ENCODE measurements at places on chromosomes 2 and 18.

- peak; percentile 66 for DNase-seq
Observed at GRCh38 chr2:176454893-176455815, 185.9 kb downstream of the MTX2 start.

DNA sequence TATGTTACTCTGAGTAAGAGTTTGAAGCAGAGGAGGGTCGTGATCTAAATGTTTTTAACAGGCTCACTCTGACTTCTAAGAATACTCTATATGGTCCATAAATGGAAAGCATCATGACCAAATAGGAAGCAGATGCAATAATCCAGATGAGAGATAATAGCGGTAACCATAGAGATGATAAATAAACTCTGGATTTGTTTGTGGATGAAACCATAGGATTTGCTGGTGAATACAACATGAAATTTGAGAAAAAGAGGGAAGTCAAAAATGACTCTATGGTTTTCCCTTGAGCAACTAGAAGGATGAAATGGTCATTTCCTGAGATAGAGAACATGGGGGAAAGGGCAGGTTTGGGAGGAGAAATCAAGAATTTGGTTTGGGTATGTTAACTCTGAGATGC is 3.9 kb downstream of the HEATR5B start:
- no peak for DNase-seq

GRCh38 chr2:180655842-180656454 is 324.5 kb upstream of the UBE2E3 start:
- no peak for DNase-seq

DNA sequence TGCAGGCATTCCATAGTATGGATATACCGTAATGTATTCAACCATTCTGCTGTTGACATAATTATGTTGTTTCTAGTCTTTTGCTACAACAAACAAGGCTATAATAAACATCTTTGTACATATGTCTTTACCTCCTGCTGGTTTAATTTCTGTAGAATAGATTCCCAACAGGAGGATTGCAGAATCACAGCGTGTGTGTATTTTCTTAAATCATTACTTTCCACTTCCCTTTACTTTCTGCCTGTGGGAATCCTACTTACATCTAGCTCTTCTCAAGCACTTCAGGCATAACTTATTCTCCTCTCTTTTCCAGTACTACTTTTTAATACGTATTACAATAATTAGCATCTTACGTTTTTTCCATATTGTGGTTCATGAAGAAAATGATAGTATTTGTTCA is 13.0 kb upstream of the RIOK3 start:
- no peak for DNase-seq

- no peak for DNase-seq
Observed at GRCh38 chr18:48186861-48187260, 222.3 kb downstream of the ZBTB7C start.

DNA sequence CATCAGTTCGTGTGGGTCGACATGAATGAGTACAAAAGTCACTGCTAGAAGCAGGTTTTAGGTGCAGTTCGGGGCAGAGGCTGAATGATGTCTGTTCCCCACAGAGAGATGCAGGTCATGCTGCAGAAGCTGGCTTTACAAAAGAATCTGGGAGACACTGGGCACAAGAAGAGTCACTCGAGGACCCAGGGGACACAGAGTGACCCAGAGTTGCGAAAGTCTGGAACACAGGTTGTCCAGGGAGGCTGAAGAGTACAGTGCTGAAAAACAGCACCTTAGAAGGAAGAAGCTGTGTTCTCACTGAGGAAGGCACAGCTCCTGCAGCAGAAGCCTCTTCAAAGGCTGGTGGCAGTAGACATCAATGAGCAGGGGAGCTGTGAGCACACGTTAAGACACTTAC is 14.8 kb downstream of the CACNB4 start:
- DNase-seq: no peak

GRCh38 chr2:20391951-20392699 is 41.5 kb upstream of the PUM2 start:
- no peak for DNase-seq

DNA sequence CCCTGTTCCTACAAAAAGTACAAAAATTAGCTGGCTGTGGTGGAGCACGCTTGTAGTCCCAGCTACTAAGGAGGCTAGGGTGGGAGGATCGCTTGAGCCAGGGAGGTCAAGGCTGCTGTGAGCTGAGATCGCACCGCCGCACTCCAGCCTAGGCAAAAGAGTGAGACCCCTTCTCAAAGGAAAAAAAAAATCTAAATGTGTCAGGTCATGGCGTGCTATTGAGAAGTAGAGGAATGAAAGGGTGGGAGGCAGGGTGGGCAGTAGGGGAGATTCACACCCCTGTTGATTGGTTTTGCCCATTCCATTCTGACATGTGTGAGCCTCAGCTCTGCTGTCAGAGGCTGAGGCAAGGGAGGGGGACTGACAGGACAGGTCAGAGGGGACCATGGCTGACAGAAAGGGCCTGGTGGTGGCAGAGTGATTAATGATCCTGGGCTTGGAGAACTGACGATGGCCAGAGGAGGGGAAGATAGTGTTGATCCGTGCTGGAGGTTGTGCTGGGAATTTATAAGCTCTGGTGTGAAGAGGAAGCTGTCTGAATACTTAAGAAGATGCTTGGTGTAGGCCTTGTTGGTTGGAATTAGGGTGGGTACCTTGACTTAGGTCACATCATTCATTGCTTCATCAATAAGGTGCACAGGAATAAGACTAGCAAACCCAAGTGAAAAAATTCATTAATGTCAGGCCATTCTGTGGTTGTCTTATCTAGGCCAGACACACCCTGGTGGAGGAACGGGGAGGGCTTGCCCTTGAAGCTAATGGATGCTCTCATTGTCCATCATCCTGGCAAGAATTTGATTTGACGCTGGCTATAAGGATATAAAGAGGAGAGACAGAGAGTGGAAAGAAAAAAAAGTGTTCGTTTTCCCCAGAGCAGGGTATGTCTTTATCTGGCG is 19.1 kb upstream of the SMARCAL1 start:
- DNase-seq: no peak

- no peak for DNase-seq
Observed at GRCh38 chr2:96987301-96987909, 1.0 kb upstream of the FAM178B start.

DNA sequence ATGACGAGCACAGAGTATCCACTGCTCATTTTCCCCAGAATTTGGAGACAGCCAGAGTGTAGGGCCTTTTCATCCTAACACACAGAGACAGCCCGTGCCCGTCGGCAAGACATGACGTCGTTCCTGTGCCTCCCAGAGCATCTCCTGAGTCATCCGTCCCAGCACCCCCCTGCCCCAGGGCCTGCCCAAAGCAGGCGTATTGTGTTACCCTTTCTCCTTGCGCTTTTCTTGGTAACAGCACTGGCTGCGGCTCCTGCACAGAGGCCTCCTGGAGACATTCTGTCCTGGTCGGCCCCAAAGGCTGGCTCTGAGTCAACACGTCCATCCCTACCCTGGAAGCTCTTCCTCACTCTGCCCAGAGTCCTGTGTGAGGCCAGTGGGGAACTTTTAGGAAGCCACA is 217.1 kb downstream of the KLHL29 start:
- no peak for DNase-seq

DNA sequence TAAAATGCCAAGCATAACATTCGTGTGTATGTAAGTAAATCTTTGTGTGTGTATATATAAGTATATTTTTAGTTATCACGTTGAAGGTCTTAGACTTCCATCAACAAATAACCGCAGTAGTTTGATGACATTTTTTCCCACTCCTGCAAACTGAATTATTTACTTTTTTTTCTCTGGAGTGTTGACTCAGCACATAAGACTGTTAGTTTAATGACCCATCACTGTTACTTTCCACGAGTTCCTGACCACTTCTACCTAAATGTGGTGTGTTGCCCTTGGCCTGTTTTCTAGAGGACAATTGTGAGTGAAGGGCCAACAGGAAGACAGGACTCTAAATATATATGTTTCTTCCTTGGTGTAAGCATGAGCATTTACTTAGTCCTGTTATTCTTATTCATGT is 71.3 kb upstream of the TXNDC2 start:
- DNase-seq: no peak

- DNase-seq: no peak
Observed at GRCh38 chr2:239322416-239323086, 78.3 kb downstream of the HDAC4 start.

DNA sequence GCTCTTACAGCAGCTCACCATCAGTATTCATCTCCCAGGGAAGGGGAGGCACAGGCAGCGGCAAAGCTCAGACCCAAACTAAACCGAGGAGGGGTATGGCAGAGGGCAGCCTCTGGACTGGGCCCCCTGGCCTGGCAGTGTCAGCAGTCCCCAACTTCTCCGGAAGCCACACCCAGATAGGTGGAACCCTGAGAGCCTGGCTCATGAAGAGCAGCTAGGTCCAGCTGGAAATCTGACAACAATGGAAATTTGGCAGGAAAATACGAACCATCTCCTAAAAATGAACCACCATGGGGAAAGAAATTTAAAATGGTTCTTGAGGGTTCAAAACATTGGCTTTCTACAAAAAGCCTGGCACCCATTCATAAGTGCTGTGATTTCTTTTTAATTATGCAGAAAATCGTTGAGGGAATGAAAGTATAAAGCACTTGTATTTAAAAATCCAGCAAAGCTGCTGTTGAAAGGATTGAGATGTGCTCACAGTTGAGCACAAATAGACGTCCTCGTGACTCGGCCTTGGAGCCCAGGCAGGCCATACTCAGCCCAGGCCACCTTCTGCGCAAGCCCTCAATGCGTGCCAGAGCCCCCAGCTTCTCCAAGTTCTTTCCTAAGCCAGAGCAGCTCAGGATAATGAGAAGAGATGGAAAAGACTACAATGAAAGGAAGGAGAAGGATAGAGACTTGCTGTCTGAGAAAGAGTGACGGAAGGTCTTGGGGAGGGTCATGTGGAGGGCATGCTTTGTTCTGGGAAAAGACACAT is 93.0 kb downstream of the COL6A3 start:
- DNase-seq: no peak

- no peak for DNase-seq
Observed at GRCh38 chr2:169361706-169362117, 622 bp downstream of the LRP2 start.

GRCh38 chr2:218125626-218126080 is at the start of gene CXCR2:
CXCR2 (plus strand) TSS chr2:218126028; CDS start chr2:218134802, 8,774 bp downstream.
- DNase-seq: no peak

DNA sequence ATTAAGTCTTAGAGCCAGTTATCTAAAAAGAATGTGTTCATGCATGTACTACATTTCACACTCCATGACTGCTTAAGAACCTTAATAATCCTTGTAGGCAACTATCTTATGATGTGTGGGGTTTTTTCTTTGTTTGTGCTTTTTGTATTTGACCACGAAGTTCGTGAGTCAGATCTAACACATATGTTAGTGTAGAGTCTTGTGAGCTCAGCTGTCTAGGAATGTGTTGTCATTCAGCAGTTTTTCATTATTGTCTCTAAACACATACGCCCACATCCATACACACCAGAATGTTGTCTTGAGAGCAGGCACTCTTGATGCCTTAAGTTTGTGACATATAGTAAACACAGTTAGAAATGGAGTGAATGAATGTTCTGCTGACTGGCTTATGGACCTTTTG is 38.4 kb downstream of the CAB39 start:
- no peak for DNase-seq

- DNase-seq: no peak
Observed at GRCh38 chr2:61993422-61994024, 88.0 kb downstream of the COMMD1 start.

DNA sequence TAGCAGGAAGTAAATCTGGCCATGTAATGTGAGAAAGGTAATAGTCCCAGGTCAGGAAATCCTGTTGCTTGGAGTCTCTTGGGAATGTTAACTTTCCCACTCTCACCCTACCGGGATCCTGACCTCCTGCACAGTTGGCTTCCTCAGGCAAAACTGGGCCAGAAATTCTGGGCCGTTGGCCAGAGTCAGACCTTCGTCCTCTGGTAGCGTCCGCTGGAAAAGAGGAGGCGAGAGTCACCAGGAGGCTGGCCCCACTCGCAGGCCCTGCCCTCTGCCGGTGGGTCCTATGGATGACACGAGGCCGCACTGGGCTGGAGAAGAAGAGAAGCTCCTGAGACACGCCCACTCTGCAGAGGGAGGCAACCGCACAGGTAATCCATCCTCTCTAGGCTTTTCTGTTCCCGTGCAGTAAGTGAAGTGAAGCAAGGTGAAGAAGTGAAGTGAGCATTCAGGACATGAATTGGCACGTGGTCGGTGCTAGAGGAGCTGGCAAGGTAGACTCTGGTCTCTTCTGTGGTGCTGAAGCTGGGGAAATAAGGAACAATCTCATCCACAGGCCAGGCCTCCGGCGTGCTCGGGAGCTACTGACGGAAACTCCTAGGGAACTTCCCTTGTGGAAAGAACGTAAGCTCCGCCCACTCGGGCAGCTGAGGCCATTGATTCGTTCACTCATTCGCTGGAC is 182.7 kb upstream of the GLI2 start:
- no peak for DNase-seq

DNA sequence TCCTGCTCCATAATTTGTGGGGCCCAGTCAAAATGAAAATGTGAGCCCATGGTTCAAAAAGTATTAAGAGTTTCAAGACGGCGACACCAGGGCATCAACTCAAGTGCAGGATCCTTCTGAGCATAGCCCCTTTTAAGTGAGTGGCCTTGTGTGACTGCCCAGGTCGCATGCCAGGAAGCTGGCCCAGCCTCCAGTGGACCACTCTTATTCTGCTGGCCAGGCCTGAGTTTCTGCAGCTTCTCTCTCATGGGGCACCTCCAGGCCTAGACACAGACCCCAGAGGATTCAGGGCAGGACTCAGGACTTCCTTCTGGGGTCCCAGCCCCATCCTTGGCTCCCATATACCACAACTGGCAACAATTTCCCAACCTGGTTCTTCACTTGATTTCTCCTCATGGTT is 83.5 kb upstream of the HAAO start:
- no peak for DNase-seq

GRCh38 chr2:189628817-189629530 is 32.3 kb upstream of the ASNSD1 start:
- DNase-seq: no peak

- no peak for DNase-seq
Observed at GRCh38 chr2:190320696-190321095, 1.1 kb upstream of the HIBCH start.

GRCh38 chr2:201233812-201234662 is 26.3 kb upstream of the CASP8 start:
- DNase-seq: no peak

DNA sequence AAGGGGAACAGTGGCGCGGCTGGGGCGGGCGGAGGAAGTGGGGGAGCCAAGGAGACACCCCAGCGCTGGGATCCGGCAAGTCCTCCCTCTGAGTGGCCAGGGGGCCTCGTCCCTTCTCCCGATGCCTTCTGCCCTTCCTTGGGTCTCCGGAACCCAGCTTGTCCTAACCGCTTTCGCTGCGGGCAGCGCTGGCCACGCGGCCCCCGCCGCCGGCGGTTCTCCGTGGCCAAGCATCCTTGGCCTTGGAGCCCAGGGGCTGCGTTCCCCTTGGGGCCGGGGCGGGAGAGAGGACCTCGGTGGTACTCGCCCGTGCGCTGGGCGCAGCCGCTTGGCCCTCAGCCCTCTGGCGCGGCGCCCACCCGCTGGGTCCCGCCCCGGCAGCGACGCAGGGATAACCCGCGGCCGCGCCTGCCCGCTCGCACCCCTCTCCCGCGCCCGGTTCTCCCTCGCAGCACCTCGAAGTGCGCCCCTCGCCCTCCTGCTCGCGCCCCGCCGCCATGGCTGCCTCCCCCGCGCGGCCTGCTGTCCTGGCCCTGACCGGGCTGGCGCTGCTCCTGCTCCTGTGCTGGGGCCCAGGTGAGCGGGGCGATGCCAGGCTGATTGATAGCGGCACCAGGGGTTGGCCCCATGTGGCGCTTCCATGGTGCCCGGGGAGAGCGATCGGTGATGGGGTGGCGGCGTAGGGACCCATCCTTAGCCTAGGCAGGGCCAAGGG is 128.7 kb downstream of the UXS1 start:
- DNase-seq: no peak

Data from activated CD4-positive, alpha-beta T cell treated with anti-CD3 and anti-CD28 coated beads for 1 hour (primary cell).